ENCODE measurements at places on chromosomes 6 and 20.

DNA sequence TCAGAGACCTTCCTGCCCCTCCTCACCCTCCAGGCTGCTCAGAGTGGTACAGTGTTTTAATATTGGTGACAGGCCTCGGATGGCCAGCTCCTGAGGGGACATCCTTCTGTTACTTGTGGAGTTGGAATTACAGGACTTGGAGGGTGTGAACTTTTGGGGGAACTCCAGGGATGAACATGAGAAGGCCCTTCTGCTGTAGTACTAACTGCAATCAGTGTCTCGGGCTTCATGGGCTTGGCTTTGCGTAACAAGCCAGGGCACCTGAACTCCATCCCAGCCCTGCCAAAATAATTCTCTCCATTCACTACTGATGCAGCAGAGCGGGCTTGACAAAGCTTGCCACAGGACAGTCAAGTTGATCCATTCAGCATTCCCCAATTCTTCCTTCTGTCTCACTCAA, 28.6 kb downstream of the SLC22A23 start:
- DNase-seq: no peak

GRCh38 chr20:8008733-8009132, 10.8 kb downstream of the TMX4 start:
- DNase-seq: no peak

DNA sequence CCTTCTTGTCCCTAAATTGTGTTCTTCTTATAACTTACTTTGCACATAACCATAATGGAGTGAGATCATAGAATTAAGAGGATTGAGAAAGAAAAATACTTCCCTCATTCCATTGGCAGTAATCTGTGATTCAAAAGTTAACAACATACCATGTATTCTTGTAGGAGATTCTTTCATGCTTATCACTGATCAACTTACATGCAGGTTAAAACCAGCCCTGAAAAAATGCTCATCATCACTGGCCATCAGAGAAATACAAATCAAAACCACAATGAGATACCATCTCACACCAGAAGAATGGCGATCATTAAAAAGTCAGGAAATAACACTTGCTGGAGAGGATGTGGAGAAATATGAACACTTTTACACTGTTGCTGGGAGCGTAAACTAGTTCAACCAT, 36.5 kb upstream of the GFRAL start:
- DNase-seq: no peak

- no peak for DNase-seq
These were observed 330.1 kb downstream of the DHX35 start for GRCh38 chr20:39292193-39292736.

- no peak for DNase-seq
These were observed 24.1 kb upstream of the BPIFA3 start for GRCh38 chr20:33192912-33193501.

DNA sequence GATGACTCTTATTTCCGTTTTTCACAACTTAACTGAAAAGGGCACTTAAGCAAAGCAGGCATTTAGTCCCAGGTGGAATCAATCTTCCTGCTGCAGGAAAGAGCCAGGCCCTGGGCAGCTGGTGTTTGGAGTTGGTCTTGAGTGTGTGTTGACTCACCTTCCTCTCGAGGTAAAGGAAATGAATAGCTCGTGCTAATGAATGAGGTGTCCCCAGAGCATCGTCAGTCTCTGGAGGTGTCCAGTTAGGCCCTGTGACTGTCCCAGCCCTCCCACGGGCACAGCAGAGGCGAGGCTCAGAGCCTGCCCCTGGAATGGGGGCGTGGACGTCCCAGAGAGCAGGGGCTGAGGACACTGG, 277.7 kb downstream of the NRN1 start:
- no peak for DNase-seq

GRCh38 chr6:107083047-107083768, 32.1 kb downstream of the BEND3 start:
- no peak for DNase-seq

DNA sequence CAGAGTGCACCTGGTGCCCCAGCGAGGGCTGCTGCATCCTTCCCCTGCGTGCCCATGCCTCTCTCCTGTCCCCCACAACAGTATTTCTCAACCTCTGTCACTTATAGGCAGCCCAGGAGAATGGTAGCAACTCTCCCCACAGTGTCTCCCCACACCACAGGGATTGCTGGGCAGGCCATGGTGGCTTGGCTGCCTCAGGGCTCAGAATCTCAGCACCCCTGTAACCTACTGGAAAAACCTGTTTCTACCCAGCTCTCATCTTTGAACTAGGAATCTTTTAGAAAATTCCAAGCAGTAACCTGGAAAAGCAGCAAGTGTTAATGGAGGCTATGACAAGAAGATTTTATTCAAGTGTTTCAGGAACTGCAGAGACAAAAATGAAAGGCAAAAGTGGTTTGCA, 38.0 kb downstream of the CD164 start:
- no peak for DNase-seq

DNA sequence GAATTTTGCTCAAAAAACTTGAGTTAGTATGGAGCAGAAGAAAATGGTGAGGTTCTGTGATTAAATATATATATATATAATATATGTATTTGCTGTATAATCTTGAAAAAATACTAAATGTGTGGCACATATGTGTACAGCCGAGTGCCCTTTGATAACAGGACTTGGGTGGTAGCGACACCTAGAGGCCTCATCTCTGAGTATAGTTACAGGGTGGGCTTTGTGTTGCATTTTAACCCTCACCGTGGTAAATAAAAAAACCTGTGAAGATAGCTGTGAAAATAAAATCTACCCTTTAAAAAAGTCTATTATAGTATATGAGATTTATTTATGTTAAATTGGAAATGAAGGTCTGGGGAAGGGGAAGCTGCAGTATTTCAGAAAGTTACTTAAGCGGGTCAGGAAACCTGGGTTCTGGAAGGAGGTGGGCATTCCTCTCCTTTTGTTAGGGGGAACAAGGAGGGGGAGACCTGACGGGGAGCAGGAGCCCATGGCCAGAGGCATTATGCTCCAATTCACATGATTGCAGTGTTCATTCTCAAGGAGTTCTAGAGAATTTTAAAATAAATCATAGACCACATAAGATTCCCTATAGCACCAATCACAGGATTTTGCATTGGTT, 82.7 kb downstream of the SH3BGRL2 start:
- peak; percentile 47 for DNase-seq

DNA sequence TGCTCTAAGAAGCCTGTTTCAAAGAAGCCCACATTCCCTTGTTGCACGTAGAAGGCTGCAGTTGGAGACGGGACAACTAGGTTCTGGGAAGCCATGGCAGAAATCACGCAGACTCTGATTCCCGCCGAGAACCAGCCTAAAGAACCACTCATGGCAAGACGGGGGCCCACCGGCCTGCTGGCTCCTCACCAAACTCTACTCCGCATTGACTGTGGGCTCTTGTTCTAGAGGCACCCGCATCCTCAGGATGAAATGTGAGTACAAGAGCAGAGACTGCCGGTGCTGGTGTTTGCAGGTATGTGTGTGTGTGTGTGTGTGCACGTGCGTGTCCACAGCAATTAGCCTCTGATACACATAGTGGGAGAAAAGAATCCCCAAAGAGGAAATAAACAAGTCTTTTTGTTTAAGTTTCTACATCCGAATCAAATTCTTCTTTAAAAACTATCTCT, 42.3 kb upstream of the NR2E1 start:
- DNase-seq: no peak

GRCh38 chr6:93073811-93074210, 345.5 kb downstream of the EPHA7 start:
- no peak for DNase-seq

DNA sequence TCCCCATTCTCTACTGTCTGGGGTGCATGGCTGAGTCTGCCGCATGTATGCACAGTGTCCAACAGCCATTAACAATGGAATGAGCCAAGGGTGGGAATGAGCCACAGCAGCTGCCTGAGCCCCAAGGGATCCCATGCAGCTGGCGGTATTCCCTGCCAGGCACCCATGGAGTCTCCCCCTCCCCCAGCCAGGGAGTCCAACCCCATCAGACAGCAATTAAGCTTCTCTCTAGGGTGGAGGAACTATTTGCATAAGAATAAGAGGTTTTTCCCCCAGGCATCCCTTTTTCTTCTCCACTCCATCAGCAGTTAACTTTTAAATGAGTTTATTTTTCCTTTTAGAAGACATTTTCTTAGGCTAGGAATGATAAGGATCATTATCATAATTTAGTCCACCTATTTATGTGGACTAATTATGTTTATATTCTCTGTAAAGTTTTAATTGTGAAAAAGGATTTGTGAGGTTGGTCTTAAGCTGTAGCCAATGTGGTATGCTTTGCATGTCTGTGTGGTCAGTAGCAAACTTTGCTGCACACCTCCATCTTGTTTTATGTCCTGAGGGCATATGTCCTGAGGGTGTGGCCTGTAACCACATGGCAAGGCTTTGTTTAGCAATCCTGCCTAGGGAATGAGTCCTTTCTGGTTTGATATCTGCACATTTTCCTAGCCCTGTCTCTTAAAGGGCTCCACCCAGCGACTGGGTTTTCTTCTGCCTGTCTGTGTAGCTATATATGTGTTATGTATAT, 158.9 kb upstream of the OLIG3 start:
- DNase-seq: no peak

DNA sequence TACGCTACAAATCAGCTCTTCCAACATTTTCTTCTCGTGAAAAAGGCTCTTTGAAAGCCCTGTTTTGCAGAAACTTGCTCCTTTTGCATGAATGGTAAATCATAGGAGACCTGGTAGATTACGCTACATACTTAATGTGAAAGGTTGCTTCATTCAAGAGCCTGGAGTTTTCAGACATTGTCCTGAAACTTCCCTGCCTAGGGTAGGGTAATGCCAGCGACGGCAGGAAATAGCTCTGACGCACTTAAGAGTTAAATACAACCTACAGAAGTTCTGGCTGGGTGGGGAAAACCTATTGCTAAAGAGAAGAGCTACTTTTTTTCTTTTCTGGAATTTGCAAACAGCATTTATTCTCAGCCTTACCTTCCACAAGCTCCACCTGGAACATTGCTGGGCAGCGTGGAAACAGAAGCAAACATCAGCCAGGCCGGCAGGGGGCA, 144.5 kb downstream of the LPA start:
- no peak for DNase-seq

- no peak for DNase-seq
These were observed 107.7 kb upstream of the JAG1 start for GRCh38 chr20:10781526-10781925.

DNA sequence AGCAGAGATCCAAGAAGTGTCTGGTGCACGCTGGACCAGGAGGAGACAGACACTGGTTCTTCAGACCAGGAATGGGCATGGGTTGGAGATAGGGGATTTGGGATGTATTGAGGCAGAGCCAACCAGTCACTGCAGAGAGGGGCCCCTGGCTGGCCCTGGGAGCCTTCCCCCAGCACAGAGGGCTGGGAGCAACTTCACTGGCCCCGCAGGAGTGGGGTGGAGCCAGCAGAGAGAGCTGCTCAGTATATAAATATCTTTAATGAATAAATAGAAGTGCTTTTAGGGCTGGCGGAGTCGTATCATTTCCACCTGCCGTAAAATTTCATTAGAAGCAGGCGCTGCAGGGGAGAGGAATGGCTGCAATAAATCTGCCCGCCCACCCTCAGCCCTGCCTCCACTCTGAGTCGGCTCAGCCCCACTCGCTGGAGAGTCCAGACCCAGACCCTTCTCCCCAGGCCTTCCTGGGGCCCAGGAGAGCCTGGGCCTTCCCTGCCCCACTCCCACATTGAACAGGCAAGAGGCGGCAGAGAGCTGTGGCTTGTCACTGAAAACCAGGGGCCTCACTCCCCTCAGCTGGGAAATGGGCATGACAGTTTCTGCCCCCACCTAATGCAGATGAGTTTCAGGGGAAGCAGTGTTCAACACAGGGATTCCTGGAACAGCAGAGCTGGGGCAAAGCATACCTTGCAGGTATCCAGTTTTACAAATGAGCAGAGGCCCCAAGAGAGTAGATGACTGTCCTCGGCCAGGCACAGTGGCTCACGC, 23.9 kb upstream of the VSTM2L start:
- no peak for DNase-seq

GRCh38 chr6:151670116-151670515, 137.4 kb upstream of the ESR1 start:
- DNase-seq: no peak

- no peak for DNase-seq
These were observed 12.4 kb downstream of the MAFB start for GRCh38 chr20:40676491-40677269.

DNA sequence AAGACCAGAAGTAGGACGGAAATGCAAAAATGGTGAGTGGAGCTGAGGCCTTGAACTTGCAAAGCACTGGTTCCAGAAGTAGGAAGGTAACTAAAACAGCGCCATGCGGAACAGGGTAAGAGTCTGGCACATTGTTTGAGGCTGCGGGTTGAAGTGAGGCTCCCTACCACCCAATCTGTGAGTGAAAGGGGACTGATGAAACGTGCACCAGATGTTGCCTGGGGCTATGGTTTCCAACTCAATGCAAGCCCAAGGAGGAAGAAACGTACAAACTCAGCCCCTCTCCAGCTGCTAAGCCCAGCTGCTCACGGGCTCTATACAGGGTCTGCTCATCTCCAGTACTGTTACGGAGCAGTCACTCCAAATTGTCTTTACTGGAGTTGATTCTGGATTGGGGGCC, 68.7 kb upstream of the KCNK16 start:
- no peak for DNase-seq

GRCh38 chr6:61949971-61950370, 336.1 kb downstream of the KHDRBS2 start:
- no peak for DNase-seq

DNA sequence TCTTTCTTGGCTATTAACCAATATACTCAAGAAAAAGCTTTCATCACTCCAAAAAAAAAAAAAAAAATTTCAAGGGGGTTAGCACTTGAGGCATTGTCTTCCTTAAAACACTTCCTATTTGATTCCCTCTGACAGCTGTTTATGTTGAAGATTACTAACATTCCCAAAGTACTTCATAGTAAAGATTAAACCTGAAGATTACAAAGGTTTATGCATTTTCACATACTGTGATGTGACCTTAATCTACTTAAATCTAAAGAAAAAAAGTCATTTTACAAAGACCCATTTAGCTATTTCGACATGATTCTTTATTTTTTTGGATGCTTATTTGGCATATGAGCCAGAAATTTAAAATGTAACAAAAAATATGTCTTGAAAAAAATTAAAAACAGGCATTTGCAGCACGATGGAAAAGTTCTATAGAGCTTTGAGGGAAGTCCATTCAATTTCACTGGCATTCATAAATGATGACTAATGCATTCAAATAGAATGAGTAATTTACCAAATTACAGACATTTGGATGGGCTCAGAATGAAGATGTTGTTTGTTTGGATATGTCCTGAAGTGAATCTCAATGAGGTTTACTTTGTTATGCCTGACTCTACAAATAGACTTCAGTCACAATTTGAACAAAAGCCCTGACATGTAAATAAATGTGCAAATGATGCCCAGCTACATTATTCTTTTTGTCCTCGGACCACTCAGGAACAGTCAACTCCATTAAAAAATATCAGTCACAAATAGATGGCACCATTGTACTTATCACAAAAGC, 674.6 kb upstream of the MARCKS start:
- DNase-seq: no peak

- DNase-seq: no peak
These were observed 1.1 kb downstream of the FBXO30 start for GRCh38 chr6:145813285-145814034.

- DNase-seq: peak; percentile 74
These were observed at the start of gene NPEPL1 for GRCh38 chr20:58692579-58693225. Gene NPEPL1, plus strand, starts transcription at chr20:58692800. Its CDS starts 101 bp downstream, at chr20:58692901.

All from CD4-positive, alpha-beta T cell treated with Interferon alpha-2 for 1 hour (primary cell).